ENCODE measurements at places on chromosomes 3 and 15.

- DNase-seq: peak; percentile 48
Measured at GRCh38 chr15:36371509-36371908, 207.9 kb upstream of the CDIN1 start.

DNA sequence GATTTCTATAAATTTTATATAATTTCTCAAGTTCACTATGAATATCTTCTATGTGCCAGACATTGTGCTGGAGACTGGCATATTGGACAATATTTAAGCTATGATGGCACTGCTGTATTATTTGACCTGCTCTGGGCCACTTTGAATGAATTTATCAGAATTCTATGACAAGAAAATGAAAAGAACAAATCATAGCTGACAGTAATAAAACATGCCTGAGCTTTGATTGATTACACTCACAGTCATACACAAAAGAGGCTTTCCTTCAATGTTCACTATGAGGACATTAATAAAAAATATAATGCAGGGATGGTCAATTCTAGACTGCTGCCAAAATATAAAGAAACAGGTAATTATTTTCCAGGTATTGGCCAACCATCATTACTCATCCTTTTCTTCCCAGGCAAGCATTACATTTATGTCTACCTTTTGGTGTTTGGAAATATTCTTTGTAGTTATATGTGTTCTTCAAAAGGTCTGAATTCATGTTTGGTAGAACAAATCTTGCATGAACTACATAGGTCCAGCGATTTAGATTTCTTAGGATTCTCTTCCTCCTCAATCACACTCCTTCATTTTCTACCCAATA, 81.0 kb upstream of the ALCAM start:
- no peak for DNase-seq

DNA sequence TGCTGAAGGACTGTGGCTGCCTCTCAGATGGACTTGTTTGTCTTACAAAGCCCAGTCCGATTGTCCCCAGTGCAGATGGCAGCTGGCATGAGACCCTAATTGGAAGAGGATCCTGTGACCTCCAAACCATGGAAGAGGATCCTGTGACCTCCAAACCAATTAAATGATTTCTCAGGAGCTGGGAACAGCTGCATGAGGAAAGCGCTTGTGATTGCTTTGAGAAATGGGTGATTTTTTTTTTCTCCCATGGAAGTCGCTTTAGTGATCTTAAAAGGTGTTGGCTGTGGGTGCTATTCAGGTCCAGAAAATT, 68.4 kb upstream of the LARS2 start:
- no peak for DNase-seq

GRCh38 chr3:40452562-40452875, 4.6 kb upstream of the RPL14 start:
- DNase-seq: no peak

DNA sequence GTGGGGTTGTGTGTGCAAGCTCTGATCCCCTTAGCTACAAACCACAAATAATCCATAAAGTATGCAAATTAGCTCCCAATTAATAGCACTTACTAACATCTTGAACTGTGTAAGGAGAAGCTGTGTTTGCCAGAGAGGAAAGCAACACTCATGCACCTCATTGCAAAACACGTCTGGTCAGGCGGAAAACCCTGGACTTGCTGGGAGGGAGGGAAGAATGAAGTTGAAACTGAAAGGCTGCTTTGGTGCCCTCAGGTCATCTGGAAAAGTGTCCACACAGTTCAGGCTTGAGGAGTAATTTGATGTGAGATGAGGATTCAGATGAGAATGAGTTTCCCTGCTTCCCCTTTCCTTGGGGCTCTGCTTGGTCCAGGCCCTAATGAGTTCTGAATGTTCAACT, 185.5 kb upstream of the ANKRD28 start:
- peak; percentile 46 for DNase-seq

DNA sequence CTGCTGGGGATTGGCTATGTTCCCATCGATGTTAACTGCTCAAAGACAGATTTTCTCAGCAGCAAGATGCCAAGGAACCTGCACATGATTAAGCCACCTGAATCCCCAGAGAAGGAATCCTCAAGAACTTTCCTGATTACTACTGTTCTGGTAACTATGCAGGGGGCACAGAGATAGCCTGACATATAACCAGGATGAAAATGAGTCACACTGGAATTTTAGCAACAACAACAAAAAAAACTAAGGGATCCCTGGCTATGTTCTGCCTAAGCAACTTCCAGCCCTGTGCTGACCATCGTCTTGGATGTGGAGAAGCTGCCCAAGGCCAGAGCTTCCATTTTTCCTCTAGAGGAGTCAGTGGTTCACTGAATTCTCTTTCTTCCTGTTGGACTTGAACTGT, 13.8 kb downstream of the RIOX2 start:
- DNase-seq: peak; percentile 46

GRCh38 chr15:27655056-27655455, 444.1 kb downstream of the OCA2 start:
- DNase-seq: no peak

- DNase-seq: no peak
Measured at GRCh38 chr15:84844964-84845363, 27.8 kb downstream of the ALPK3 start.

GRCh38 chr3:195708626-195709481, 11.9 kb upstream of the MUC20 start:
- DNase-seq: no peak

- DNase-seq: no peak
Measured at GRCh38 chr15:44058126-44058525, 136.9 kb downstream of the FRMD5 start.

DNA sequence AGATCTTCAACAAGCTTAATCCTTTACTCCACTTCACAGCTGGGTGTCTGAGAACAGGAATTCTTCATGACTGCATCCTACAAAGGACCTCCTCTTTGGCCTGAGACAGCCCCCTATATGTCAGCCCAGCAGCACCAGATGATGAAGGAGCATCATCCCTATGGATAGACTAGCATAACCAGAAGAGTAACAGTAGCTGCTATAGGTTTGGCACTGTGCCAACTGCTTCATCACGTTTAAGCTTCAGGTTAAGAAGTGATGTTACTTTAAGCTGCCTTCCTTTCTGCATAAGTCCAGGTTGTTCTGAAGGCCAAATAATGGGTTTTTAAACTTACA, 50.6 kb downstream of the CMSS1 start:
- DNase-seq: peak; percentile 45

GRCh38 chr3:100717637-100718487, 8.6 kb downstream of the TFG start:
- DNase-seq: no peak

DNA sequence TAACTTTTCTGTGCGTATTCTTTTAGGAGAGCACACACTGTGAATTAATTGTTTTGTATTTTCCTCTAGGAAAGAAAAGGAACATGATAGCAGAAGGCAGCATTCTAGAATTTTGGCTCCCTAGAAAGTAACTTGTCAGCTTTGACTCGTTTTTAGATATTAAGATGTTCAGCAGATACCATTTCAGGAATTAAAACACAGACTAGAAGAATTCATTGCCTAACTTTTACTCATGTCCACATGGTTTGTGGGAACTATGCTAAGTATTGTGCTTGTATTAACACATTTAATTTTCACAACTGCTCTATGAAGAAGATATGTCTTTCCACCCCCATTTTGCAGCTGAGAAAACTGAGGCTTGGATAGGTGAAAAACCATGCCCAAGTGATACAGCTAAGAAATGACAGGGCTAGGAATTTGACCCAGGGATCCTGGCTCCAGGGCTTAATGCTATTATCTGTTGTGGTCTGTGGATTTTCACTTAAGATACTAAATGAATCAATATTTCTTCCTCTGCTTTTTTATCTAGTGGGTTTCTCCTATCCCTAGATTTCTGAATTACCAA, 128.8 kb downstream of the MITF start:
- DNase-seq: peak; percentile 34

DNA sequence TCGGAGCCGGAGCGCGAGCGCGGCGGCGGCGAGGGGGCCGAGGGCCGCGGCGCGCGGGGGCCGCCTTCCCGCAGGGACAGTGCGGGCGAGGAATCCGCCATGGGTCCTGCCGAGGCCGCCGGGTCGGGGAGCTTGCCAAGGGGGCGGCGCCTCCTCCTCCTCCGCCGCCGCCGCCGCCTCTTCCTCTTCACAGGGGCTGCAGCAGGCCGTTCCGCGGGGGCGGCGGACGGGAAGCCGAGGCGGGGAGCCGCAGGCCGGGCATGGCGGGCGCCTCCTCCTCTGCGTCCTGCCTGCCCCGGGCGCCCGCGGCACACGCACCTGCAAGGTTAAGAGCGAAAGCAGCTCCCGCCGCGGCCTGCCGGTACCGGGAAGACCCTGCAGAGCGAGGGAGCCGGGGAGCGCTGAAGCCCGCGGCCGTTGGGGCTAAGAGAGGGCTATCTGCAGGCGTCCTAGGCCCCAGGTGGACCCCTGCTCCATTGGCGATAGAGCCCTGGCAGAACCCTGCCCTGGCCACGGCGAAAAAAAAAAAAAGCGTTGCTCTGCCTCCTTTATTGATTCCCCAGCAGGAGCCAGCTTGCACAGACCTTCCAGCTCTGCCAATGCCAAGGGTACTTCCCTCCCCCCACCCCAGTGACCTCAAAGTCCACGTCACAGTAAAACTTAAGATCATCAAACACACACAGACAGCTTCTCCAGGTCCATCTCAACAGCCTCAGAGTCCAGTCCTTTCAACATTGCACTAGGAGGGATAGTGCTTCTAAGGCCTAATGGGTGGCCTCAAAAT, at the start of gene LYSMD2:
Gene LYSMD2 (minus strand): TSS at position 134 of the 784 bp plus-strand sequence. CDS start 33 bp downstream, at position 101.
- DNase-seq: peak; percentile 62

DNA sequence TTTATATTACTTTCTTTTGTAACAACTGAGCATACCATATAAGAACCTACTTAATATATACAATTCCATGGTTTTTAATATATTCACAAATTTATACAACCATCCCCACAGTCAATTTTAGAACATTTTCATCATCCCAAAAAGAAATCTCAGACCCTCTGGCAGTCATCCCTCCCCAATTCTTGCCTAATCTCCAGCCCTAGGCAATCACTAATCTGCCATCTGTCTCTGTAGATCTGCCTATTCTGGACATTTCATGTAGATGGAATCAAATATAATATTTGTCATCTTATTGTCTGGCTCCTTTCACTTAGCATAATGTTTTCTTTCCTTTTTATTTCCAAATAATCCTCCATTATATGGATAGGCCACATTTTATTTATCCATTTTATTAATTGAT, 92.5 kb downstream of the LARS2 start:
- DNase-seq: no peak

DNA sequence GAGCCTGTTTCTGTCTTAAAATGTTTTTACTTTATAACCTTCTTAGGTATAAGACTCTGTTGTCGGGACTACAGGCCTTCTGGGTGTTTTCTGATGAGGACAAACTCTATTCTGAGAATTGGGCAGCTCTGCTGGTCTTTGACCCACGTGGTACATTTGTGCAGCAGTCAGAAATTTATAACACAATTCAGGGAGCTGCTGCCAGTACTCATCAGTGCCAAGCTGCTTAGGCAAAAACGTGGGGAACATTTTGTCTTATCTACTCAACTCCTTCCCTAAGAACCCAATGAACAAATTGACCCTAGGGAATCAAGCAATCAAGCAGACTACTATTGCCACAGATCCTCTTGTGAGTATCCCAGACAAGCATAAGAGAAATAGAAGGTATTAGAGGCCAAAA, 180.7 kb upstream of the PDZRN3 start:
- DNase-seq: no peak

- DNase-seq: no peak
Measured at GRCh38 chr3:25130724-25131520, 297.1 kb upstream of the RARB start.

DNA sequence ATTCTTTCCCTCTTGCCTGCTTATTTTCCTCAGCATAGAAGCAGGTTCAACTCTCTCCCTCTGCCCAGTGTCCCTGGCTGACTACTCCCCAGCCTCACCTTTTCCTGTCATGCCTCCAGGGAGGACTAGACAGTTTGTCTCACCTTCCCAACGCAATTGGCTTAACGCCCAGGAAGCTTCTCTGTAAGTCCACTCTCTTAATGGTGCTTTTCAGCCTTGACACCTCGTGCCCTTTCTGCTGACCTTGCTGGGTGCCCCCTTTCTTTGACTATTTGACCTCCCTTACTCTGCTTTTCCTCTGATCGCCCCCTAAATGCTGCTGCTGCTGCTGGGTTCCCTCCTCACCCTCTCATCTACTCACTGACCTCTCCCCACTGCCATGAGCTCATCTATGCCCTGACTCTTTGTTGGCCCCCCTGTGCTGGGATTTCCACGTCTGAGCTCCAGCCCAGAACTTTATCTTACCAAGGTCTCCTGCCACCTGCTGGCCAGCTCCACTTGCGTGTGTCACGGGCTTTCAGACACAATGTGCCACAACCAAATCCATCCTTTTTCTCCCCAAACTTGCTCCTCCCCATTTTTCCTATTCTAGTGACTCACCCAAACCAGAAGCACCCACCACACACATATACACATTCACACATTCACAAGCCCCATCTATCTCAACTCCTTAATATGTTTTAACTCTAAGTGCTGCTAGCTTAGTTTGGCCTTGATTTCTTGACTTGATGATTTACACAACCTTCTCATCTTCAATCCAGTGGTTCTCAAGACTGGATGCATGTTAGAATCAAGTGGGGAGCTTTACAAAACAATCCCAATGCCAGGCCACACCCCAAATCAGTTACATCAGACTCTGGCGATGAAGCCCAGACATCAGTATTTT, 16.6 kb downstream of the EPB42 start:
- DNase-seq: peak; percentile 75

DNA sequence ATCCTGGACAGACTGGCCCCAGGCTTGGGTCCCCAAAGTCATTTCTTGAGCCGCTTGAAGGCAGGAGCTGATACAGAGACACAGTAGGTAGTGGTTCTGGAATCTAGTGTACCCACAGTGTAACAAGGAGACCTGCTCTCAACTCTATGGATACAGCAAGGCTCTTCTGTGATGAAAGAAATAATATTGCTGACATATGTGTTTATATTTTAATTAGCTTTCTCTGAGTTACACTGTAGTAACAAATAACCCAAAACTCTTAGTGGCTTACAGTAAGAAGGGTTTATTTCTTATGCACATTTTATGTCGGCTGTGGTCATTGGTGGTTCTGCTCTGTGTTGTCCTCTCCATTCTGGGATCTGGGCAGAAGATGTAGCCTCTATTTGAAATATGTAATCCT, 45.5 kb downstream of the CHST14 start:
- DNase-seq: no peak

GRCh38 chr15:76711351-76711827, 193.8 kb downstream of the SCAPER start:
- DNase-seq: no peak

- DNase-seq: peak; percentile 12
Measured at GRCh38 chr15:76787273-76787672, 117.9 kb downstream of the SCAPER start.

GRCh38 chr3:12947504-12948369, 106.4 kb upstream of the RPL32 start:
- peak; percentile 71 for DNase-seq

All from fibroblast of skin of back (primary cell).